Hindlimb muscle (tissue), 1 donor: ENCODE measurements at places on chromosomes 2 and 18. TPM values are rescaled to one million over a fixed set of nuclear protein-coding genes. Genes with fewer than 3 reads are reported as not detected.

DNA sequence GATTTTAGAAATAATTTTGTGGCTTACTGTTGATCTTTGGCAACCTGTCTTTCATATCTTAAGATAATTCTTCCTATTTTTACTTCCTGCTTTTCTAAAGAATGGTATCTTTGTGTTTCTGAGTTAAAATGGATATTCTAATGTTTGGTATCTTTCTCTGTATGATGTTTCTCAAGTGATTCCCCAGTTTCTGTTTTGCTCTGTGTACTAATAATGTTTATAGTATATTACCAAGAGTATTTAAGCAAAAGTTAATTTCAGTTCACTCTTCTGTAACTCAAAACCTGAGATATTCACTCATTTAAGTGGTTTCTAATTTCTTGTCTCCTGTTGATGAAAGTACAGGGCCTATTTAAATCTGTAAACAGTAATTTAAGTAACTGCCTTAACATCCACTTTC is 58.3 kb downstream of the CCDC150 start:
- DNase-seq = no peak

DNA sequence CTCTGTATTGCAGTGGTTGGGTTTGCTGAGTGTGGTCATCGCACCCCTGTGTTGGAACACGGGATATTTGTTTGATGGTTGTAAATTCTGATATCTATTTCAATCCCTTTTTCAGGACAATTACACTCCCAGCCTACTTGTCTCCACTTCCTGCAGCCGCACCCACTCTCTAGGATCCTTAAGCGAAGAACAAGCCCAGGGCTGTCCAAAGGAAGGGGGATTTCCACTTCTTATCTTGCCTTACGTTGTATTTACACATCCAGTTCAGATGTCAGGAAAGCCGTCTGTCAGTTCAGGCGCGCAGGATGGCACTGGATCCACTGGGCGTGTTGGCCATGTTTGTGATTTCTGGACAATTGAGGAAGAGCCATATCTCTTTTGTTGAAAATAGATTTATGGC is 834.5 kb upstream of the SALL3 start:
- DNase-seq = no peak

DNA sequence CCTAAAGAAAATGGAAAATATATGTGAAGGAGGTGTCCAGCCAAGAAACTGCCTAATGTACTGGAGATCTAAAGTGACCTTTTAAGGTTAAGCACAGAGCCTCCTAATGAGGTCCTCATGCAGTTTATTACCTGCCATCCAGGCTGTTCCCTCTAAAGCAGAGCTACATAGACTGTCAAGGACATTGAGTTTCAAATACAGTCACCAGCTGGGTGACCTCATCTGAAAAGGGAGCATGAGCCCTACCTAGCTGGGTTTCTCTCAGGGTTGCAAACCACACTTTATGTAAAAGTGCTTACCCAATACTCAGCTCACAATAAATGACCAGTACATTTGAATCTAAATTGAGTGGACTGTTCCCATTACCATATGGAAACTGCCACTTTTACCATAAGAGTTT is 65.4 kb upstream of the CTNNA2 start:
- DNase-seq = no peak

DNA sequence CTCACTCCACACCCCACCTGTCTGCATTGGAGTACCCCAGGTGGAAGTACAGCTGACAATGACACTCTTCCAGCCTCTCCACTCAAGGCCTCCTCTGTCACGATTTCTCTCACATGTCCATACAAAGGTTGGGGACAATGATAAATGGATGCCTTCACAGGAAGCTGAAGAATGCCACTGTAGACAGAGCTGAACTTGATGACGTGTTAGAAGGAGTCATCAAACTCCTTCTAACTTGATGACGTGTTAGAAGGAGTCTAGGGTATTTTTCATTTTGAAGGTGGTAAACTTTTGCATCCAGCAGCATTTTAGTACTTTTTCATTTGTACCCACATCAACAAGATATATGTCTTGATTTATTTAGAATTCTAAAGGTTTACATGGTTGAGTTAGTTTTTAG is 163.5 kb upstream of the DNMT3A start:
- no peak for DNase-seq

- DNase-seq = no peak
These were observed 135.0 kb upstream of the KLHL14 start for GRCh38 chr18:32907648-32908423.

Gene VWC2L
- polyA plus RNA-seq = not detected

DNA sequence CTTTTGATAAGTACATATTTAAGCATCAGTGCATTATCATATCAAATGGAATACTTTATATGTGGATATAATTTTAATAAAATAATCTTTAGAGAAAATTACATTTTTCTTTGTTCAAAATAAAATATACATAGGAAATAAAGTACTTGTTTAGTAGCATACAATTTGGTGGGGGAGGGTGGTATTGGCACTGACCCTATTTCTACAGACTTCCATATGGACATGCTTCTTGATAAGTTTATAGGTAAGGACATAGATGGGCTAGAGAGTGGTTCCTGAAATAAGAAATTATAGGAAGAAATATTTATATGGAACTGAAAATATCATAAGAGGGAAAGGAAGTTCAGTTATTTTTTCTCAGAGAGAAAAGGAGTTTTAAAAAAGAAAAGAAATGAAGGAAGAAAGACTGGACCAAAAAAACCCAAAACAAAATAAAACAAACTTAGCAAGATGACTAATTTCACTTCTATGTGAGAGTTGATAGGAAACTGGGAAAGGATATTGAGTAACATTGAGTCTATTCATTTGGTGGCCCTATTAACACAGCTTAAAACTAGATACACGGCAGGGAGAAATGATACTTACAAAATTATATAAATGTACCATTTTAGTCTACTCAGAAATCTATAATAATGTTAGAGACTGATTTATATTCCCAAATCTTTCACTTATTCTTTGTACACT is 505.9 kb downstream of the ERBB4 start:
- DNase-seq = no peak

Gene TGOLN2
- 65.4 TPM for polyA plus RNA-seq

- DNase-seq = no peak
These were observed 32.5 kb downstream of the SLC8A1 start for GRCh38 chr2:40419364-40419762.

Gene INPP5D
- 8.9 TPM for polyA plus RNA-seq

Gene TMEM163
- 0.72 TPM for polyA plus RNA-seq

- no peak for DNase-seq
These were observed 69.6 kb downstream of the R3HDM1 start for GRCh38 chr2:135600915-135601314.

GRCh38 chr2:109346601-109347228 is 217.7 kb downstream of the SH3RF3 start:
- no peak for DNase-seq

Gene DLX1
- polyA plus RNA-seq = not detected

- no peak for DNase-seq
These were observed 18.1 kb upstream of the SPP2 start for GRCh38 chr2:234032279-234032856.

DNA sequence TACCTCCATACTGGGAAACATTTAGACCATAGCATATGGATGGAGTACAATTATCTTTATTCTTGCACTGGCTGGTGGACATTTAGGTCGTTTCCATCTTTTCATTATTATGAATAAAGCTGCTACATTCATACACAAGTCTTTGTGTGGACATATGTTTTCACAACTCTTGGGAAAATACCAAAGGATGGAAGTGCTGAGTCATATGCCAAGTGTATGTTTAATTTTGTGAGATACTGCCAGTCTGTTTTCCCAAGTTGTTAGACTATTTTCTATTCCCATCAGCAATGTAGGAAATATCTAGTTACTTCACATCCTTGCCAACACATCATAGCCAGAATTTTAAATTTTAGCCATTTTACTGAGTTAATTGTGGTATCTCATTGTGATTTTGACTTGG is 91.5 kb downstream of the GALNT13 start:
- DNase-seq = no peak

DNA sequence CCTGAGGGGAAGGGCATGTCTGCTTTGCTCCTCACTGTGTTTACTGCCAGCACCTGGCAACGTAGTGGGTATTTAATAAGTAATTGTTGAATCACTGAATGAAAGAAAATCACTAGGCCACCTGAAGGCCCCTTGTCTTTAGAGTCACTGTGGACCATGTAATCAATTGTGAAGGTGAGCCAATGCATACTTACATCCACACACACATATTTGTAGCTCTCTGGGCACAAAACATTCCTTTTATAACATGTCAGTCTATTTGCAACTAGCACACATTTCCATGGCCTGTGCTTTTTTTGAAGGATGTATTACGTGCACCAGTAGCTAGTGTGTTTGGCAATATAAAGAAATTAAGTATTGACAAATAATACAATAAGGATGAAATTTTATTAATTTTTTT is 11.2 kb downstream of the ATP8B1 start:
- no peak for DNase-seq

- DNase-seq = no peak
These were observed 36.4 kb upstream of the PCBP1 start for GRCh38 chr2:70050631-70051425.

DNA sequence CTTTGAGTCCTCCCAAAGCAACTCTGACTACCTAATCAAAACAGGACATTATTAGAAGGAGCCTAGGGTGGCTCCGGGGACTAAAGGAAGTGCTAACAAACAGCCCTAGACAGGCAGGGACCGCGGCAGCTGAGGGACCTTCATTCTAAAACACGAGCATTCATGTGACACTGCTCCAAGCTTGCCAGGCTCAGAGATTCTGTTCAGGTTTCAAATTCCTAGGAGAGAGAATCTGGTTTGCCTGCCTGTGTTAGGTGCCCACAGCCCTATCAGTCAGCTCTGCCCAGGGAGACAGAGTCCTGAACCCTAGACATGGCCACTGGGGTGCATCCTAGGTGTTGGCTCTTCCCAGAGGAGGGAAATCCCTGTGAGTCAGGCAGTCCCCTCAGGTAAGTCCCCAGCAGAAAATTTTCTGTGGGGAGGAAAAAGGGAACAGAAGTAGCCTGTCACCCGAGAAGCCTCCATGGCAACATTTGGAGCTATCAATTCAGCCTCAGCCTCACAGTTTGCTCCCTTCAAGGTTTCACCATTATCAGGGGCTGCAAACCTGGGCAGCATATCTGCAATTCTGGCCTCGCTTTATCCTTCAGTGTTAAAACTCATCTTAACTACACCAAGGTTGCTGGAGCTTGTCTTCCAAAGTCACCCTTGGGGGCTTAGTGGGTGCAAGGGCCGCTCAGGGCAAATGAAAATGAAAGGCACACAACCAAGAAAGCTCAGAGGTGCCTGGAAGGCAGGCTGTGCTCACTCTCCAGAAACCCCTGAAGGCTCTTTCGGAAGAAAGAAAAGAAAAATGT is 28.6 kb downstream of the PCBP1 start:
- DNase-seq = no peak

- no peak for DNase-seq
These were observed 31.8 kb downstream of the SP100 start for GRCh38 chr2:230447455-230448451.

- no peak for DNase-seq
These were observed 319.5 kb upstream of the NXPH2 start for GRCh38 chr2:139099721-139100120.

- no peak for DNase-seq
These were observed 33.2 kb downstream of the TOGARAM2 start for GRCh38 chr2:29014331-29014730.

GRCh38 chr2:207133820-207134519 is 31.8 kb downstream of the KLF7 start:
- peak; percentile 89 for DNase-seq

GRCh38 chr2:64359171-64359891 is 94.6 kb upstream of the LGALSL start:
- DNase-seq = no peak

- DNase-seq = no peak
These were observed 13.5 kb upstream of the NTSR2 start for GRCh38 chr2:11683476-11683875.

DNA sequence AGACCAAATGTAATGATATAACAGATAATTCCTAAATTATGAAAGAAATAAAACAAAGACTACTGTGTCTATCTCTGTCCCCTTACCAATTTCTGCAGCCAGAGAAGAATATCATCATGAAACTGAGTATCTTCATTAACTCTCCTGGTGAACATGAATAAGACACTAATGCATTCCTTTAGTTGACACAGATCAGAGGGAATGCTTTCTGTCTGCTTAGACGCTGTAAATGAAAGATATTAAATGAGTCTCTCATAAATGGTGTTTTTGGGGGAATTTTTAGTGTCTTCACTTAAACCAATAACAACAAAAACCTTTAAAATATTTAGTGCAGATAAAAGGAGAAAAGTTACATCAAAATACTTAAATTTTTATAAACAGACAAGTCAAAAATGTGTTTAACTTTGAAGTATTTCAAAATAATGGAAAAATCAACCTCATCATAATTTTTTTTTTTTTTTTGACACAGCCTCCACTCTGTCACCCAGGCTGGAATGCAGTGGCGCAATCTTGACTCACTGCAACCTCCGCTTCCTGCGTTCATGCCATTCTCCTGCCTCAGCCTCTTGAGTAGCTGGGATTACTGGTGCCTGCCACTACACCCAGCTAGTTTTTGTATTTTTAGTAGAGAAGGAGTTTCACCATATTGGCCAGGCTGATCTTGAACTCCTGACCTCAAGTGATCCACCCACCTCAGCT is 16.0 kb downstream of the EPG5 start:
- DNase-seq = no peak

Gene ASPRV1
- polyA plus RNA-seq = 3.4 TPM

GRCh38 chr18:3380384-3380961 is 69.5 kb upstream of the TGIF1 start:
- peak; percentile 8 for DNase-seq

Gene PTCD3
- polyA plus RNA-seq = 71.6 TPM

DNA sequence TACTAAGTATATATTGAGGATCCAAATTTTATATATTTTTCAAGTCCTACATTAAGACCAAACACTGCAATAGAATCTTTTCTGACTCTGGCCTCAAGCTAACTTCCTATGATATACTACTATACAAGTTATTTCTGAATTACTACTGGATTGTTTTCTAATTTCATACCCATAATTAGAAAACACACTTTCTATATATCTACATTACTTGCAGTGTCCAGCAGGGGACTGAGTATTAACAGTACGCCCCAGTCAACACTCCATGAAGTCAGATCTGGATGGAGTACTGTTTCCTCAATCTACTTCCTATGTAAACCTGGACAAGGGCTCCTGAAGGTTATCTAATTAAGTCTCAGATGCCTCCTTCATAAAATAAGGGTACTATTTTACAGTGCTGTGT is 26.5 kb downstream of the RMP24 start:
- no peak for DNase-seq
